HFFc6 (cell line): ENCODE measurements at places on chromosomes 2 and 18. TPM values are rescaled to one million over a fixed set of nuclear protein-coding genes. Genes with fewer than 3 reads are reported as not detected.

The NTSR2 gene
- total RNA-seq, result not detected in 3 replicates

The CACNB4 gene
- 0.18 to 0.21 TPM in 2 of 3 replicates, not detected in the other for total RNA-seq

The ADAM23 gene
- 0.60 to 1.2 TPM (median 0.80 TPM) in 3 replicates for total RNA-seq

The ST6GAL2 gene
- total RNA-seq, result 0.11 to 0.24 TPM in 2 of 3 replicates, not detected in the other

The NRP2 gene
- 10.2 and 21.7 TPM in 2 replicates for total RNA-seq

DNA sequence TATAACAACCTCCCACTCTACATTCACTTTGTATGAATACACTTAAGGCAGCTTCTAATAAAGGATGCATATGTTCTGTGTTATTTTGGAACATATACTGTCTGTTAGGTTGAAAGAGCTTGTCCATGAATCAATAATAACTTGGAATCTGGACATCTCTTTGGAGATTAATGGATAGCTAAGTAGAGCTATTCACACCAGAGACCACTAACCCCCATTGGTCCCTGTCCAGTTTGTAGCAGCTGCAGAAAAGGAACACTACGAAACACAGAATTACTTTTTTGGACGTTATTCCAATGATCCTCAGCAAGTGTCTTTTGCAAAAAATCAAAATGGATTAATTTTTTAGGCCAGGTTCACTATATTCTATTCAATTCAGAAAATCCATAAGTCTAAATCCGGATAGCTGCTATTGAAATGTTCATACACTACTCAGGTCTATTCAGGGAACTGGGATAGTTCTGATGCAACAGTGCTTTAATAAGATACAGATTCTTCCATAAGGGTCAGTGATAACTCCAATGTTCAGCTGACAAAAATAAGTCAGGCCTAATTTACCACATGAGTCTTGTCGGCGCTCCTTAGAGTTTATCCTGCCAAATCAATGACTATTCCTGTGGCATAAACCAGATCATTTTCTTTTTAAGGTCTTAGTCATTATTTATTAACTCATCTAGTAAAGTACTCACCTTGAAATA, 44.2 kb downstream of the NRXN1 start:
- no peak for DNase-seq

GRCh38 chr2:237889811-237890210, 30.4 kb downstream of the RAMP1 start:
- DNase-seq, result no peak

GRCh38 chr2:160194351-160194750, 5.7 kb downstream of the ITGB6 start:
- DNase-seq, result peak; percentile 6

DNA sequence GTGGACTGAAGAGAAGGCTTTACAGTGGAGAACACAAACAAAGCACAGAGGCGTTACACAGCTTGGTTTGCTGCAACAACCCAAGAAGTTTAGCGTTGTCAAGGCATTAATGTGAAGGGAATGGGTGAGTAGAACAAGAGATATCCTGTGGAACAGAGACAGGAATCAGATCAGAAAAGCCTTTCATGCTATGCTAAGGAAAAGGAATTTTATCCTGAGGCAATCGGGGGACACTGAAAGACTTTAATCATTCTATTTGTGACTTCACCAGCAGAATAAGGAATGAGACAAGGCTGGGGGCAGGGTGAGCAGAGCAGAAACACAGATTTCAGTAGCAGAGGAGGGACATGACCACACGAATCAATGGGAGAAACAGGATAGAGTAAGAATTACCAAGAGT, 600.7 kb downstream of the IRS1 start:
- DNase-seq, result no peak

GRCh38 chr2:130819226-130819607, 17.5 kb upstream of the ARHGEF4 start:
- DNase-seq, result no peak

GRCh38 chr2:73930386-73930785, 3.7 kb downstream of the DGUOK start:
- no peak for DNase-seq

GRCh38 chr2:49416252-49416651, 261.9 kb upstream of the FSHR start:
- no peak for DNase-seq

GRCh38 chr2:11312770-11313471, 31.5 kb downstream of the ROCK2 start:
- DNase-seq, result no peak

- peak; percentile 50 for DNase-seq
Observed at GRCh38 chr18:24118750-24119577, 19.9 kb upstream of the CABYR start.

DNA sequence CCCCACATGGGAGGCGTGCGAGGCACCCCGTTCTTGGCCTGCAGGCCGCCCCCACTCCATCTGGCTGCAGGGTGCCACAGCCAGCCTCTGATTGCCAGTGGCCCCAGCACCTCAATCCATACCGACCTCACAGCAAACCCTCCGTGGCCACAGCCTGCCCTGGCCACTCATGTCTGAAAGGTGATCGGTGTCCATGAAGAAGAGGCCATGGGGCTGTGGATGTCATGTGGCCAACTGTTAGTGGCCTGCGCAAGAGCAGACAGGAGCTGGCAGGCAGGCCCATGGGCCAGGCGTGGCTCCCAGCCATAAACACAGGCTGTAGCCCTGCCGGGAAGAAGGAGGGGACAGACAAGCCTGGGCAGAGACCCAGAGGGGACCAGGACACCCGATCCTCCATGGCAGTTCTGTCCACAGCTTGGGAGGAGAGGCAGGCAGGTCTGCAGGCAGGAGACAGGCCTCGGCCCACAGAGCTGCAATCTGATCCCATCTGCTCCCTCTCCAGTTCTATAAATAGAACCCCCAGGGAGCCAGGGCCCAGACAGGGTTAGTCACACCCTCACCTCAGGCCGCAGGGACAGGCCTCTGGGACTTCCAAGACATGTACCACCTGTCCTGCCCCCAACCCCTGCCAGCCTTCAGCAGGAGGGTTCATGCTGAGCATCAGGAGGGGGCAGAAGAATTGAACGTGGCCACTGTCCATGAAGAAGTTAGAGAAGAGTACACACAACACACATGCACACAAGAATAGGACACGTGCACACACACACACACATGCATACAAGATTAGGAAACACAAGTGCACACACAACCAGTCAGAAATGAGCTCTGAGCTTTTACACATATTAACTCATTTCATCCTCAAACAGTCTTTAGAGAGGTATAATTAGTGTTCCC, 16.9 kb downstream of the STEAP3 start:
- DNase-seq, result peak; percentile 70

DNA sequence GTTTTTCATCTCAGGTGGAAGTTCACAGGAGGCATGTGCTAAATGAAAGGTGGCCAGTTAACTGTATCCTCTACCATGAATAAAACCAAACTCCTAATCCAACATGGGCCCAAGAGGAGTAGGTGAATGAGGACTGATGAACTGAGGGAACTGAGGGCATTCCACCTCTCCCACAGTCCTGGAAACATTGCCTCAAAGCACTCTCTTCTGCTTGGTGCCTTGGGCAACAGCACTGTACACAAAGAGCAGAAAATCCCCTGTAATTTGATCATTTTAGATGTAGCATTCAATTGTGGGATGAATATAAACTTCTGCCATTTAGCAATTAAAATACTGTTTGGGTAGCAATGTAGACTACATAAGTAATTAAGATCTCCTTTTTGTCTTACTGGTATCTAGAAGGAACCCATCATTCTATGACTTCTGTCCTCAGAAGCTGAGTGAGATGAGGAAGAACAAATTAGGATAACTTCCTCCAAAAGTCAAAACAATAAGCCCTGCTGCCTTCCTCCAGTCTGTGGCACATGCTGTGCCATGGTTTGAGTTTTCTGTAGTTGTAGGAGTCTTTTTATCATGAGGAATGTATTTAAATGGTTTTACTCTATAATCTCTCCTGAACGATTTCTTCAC, 86.7 kb upstream of the ZEB2 start:
- DNase-seq, result no peak

DNA sequence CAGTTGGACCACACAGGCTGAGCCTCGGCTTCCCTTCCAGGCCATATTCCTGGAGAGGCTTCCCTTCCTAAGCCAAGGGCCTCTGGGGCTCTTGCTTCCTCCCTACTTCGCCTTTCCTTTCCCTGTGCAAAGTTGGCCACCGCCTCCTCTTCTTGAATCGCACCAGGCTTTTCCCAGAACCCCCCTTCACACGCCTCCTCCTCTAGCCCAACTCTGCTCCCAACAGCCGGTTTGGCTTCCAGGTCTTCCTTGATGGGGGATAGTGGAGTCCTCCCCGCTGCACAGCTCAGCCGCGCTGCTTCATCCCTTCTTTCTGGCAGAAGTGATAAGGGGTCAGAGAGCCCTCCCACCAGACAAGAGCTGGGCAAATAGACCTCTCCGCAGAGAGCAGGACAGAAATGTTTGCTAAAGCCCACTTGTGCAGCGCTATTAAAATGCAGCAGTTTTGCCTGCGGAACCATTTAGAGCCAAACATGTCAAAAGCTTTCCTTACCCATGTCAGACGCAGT, 56.4 kb downstream of the SNORC start:
- no peak for DNase-seq

DNA sequence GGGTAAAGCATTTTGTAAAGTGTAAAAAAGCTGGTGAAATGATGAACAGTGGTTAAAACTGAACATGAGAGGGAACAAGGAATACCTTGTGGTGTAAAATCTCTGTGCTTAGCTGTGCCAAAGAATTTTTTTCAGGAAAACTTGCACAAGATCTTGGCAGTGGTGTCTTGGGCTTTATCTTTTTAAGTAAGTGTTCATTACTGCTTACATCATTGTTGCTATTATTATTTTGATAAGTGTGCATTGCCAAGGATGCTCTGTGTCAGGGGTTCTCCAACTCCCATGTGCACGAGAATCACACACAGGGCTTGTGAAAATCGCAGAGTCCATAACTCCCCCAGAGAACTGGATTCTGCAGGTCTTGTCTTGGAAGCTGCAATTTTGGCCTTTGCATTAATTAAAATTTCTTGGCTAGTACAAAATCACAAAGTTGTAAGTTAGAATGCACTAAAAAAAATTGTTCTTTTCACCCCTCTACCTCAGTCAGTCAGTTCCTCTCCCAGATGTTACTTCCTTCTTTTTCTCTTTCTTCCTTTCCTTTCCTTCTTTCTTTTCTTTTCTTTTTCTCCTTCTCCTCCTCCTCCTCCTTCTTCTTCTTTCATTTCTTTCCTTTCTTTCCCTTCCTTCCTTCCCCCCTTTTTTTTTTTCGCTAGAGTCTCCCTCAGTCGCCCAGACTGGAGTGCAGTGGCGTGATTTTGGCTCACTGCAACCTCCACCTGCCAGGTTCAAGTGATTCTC, 37.8 kb downstream of the GATA6 start:
- no peak for DNase-seq

DNA sequence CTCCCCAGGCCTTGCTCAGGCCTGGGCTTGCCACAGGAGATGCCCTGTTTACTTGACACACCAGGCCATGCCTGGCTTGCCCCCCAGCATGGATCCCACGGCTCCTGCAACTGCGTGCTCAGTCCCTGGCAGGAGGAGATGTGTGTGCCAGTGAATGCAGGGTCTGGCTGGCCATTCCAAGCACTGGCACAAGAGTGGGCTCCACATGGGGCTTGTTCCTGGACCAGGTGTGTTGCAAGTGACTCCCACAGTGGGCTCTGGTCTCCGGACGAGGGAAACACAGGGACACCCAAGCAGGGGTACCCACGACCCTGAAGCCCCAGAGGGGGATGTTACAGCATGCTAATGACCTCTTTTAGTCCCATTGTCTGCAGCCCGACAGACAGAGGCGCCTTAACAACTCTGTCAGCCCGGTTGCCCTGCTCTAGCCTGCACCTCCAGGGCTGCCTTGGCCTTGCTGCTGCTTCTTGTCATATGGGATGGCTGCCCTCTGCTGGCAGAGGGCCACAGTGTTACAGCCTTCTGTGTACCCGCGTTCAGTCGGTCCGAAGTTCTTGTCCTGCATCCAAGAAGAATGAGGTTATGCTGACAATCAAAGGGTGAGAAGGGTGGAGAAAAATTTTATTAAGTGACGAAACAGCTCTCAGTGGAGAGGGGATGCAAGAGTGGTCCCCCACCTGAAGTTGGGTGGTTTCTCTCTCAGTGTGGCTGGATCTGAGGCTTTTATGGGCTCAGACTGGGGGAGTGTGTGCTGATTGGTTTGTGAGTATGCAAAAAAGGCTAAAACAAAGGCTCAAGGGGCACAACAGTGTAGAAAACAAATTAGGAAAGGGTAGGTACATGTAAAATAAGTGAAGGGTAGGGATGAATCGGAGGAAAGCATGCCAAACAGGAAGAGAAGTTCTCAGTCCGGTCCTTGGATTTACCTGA, 180.4 kb downstream of the MBD5 start:
- peak; percentile 21 for DNase-seq

GRCh38 chr18:59783138-59783537, 85.9 kb upstream of the CCBE1 start:
- peak; percentile 84 for DNase-seq

DNA sequence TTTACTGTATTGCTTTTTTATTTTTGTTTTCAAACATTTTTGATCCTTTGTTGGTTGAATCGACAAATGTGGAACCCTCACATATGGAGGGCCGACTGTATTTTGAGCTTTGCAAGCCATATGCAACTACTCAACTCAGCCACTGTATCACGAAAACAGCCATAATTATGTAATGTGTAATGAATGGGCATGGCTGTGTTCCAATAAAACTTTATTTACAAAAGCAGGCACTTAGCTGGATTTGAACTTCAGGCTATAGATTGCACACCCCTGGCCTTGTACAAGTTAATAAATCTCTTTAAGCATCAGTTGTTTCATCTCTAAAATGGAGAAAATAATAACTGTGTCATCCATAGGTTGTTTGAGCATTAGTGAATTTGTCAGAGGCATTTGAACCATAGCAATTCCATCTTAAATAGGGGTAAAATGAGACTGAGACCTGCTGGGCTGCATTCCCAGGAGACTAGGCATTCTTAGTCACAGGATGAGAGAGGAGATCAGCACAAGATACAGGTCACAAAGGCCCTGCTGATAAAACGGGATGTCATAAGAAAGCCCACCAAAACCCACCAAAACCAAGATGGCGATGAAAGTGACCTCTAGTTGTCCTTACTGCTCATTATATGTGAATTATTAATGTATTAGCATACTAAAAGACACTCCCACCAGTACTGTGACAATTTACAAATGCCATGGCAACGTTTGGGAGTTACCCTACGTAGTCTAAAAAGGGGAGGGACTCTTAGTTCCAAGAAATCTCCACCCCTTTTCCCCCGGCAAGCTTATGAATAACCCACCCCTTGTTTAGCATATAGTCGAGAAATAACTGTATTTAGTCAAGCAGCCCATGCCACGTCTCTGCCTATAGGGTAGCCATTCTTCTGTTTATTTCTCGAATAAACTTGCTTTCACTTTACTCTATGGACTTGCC, 13.7 kb upstream of the LTBP1 start:
- no peak for DNase-seq

- DNase-seq, result no peak
Observed at GRCh38 chr18:49521216-49521835, 34.3 kb upstream of the C18orf32 start.

- DNase-seq, result no peak
Observed at GRCh38 chr2:154978244-154978643, 279.7 kb downstream of the KCNJ3 start.

DNA sequence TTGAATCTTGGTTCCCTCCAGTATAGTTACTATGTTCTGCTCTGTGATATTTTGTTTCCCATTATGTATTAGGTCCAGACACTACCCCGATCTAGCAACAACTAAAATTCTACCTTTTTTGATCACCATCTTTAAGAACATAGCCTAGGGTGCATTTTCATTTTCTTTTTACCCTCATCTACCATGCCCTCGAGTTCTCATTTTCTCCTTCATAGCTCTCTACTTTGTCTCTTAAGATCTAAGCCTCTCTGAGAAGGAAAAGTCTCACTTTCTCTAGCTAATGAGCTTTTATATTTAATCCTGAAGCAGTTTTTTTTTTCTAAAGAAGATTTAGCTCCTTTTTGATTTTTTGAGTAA, 1089.4 kb upstream of the SLC39A10 start:
- DNase-seq, result no peak
